ENCODE measurements at places on chromosomes 5 and 9. TPM values are rescaled to one million over a fixed set of nuclear protein-coding genes. Genes with fewer than 3 reads are reported as not detected.

- DNase-seq: no peak
These were observed 58.8 kb upstream of the PRDM9 start for GRCh38 chr5:23448627-23449026.

Gene NSG2
- total RNA-seq: 3.1 TPM

DNA sequence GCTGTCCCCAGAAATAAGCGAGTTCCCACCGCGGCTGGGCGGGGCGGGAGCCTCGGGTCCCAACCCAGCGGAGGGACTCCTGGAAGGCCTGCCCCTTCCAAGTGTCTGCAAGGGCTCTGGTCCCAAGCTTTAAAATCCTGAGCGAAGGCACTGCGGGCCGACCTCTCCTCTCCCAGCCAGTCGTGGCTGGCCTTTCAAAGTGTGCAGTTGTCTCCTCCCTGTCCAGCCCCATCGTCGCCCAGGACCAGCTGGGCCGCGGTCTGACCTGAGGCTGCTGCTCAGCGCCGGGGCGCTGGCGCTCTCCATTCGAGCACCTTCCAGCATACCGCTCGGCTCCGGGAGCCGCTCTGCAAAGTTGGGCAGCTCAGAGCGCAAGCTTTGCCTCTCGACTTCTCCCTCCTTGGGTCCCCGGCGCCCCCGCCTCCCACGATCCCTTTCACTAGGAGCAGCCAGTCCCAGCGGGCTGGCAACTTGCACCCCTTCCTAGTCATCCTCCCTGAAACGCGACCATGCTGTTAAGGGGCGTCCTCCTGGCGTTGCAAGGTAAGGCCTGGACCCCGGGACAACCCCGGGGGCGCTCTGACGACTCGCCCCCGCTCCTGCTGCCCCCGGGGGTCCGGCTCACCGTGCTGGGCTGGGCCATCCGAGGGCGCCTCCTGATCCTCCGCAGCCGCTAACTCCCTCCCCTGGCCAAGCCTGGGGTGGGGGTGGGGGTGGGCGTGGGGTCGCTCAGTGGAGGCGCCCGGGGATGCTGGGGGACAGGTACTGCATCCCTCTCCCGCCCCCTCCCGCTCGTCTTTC, at the start of gene MAMDC2:
TSS of gene MAMDC2 (plus strand) at position 160 of the 801 bp plus-strand sequence. CDS start at position 510, 350 bp downstream.
- DNase-seq: peak; percentile 72

Gene ITK
- total RNA-seq: 4.4 TPM

- no peak for DNase-seq
These were observed 974.2 kb upstream of the CDH9 start for GRCh38 chr5:28012538-28012937.

Gene MROH2B
- not detected for total RNA-seq

GRCh38 chr9:32704343-32704742, 68.9 kb upstream of the TAF1L start:
- DNase-seq: no peak

- no peak for DNase-seq
These were observed 13.6 kb downstream of the TCF7 start for GRCh38 chr5:134127988-134128647.

Gene DDX4
- not detected for total RNA-seq

- no peak for DNase-seq
These were observed 845 bp downstream of the ADGRD2 start for GRCh38 chr9:124450931-124451661.

Gene WDR31
- 3.7 TPM for total RNA-seq

Gene ACOT12
- not detected for total RNA-seq

Gene IRX2
- total RNA-seq: 1.6 TPM

Gene C5orf52
- not detected for total RNA-seq

Gene SPINK6
- not detected for total RNA-seq

DNA sequence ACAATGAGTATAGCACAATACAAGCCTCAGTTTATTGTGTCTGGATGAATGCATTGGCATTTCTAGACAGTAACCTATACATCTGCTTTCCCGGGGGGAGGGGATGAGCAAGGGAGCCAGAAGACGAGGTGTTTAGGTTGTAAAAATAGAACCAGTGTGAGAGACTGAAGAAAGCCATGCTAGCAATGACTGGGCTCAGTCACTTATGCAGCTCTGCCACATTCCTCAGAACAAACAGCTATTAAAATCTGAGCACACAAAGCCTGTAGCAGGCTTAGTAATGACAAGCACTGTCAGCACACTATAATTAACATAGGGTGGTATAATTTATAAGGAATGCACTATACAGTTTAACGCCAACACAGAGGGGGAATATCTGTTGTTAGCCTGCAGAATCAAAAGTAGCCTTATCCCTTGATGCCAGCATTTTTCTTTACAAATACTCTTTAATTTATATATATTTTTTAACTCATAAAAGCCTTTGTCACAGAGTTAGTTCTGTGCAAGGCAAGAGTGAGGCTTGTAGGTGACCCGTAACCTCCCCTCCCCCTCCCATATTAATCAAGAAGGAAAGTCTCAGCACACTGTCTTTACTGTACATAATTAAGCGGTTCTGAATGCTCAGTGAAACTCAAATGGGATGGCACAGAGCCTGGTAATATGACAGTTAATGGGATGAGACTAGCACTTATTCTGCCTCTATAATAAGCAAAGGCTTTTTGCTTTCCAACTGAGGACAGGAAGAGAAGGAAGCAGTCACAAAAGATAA, 295.4 kb downstream of the CSNK1G3 start:
- DNase-seq: peak; percentile 72

Gene BARHL1
- total RNA-seq: not detected
